ENCODE measurements at places on chromosomes 13 and 19. TPM values are rescaled to one million over a fixed set of nuclear protein-coding genes. Genes with fewer than 3 reads are reported as not detected.

Gene STOML3
- total RNA-seq: not detected

Gene CD177
- not detected for total RNA-seq

Gene C19orf38
- 0.30 TPM for total RNA-seq

Gene ZNF793
- 1.5 TPM for total RNA-seq

Gene ZNF429
- 7.4 TPM for total RNA-seq

Gene ZNF766
- 11.6 TPM for total RNA-seq

Gene APLP1
- 15.4 TPM for total RNA-seq

Gene IFNL4
- not detected for total RNA-seq

Gene PROZ
- not detected for total RNA-seq

Gene EDNRB
- 1.8 TPM for total RNA-seq

Gene TDRD12
- 0.28 TPM for total RNA-seq

Gene UGGT2
- 98.9 TPM for total RNA-seq

Gene LRG1
- total RNA-seq: not detected

Gene EHD2
- 93.2 TPM for total RNA-seq

Data from smooth muscle cell of the umbilical artery (primary cell).